CD4-positive, alpha-beta T cell treated with Interleukin-10 for 1 hour (primary cell): ENCODE measurements at places on chromosomes 16 and 17.

DNA sequence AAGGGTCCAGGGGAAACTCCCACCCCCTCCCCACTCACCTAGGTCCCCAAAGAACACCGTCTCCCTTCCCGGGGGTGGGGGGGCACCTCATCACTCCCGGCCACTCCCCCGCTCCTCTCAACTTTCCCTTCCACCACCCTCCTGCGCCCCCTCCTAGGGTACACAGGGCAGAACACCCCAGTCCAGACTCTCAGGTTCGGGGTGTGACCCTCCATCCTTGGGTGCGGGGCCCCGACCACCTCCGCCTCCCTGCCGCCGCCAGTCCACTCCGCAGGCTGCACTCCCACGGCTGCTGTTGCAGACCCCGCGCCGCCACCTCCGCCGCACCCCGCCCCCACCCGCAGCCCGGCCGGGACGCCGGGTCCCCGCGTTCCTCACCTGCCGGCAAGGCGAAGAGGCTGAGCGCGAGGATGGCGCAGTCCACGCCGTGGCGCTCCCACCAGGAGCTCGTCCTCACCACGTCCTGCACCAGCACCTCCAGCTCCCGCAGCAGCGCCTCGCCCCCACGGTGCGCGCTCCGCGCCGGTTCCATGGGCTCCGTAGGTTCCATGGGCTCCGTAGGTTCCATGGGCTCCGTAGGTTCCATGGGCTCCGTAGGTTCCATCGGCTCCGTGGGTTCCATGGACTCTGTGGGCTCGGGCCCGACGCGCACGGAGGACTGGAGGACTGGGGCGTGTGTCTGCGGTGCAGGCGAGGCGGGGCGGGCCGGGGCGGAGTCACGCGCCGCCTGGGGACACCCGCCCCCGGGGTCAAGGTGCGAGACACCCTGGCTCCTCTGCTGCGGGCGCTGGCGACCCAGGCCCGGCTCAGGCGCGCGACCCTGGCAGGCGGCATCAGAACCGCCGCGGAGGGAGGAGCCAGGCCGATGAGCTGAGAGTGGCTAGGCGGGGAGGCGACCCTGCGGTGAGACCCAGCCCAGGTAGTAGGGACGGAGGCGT, at the start of gene FADS6:
TSS of gene FADS6 (minus strand) at position 660 of the 938 bp plus-strand sequence. CDS start at position 622, 38 bp downstream.
- peak; percentile 7 for DNase-seq

- no peak for DNase-seq
These were observed 724.2 kb upstream of the CDH8 start for GRCh38 chr16:62760398-62760797.

DNA sequence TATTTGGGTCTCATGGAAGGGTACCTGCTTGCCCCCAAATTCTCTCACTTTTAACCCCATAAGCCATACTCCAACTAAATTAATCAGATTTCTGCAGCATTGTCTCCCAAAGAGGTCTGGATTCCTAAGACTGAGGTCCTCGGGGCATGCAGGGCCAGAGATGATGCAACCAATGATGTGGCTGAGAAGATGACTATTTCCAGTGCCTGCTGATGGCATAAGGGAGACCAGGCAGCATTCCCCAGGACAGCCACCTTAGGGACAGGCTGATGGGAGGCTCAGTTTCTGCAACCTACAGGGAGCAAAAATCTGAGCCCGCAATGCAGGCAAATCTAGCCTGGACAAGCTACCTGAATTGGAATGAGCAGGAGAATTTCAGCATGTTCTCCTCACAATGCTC, 76.8 kb upstream of the ASIC2 start:
- DNase-seq, result no peak

GRCh38 chr17:21530311-21530710, 154.2 kb downstream of the KCNJ12 start:
- no peak for DNase-seq

- no peak for DNase-seq
These were observed 32.3 kb upstream of the TAOK1 start for GRCh38 chr17:29357821-29358232.

DNA sequence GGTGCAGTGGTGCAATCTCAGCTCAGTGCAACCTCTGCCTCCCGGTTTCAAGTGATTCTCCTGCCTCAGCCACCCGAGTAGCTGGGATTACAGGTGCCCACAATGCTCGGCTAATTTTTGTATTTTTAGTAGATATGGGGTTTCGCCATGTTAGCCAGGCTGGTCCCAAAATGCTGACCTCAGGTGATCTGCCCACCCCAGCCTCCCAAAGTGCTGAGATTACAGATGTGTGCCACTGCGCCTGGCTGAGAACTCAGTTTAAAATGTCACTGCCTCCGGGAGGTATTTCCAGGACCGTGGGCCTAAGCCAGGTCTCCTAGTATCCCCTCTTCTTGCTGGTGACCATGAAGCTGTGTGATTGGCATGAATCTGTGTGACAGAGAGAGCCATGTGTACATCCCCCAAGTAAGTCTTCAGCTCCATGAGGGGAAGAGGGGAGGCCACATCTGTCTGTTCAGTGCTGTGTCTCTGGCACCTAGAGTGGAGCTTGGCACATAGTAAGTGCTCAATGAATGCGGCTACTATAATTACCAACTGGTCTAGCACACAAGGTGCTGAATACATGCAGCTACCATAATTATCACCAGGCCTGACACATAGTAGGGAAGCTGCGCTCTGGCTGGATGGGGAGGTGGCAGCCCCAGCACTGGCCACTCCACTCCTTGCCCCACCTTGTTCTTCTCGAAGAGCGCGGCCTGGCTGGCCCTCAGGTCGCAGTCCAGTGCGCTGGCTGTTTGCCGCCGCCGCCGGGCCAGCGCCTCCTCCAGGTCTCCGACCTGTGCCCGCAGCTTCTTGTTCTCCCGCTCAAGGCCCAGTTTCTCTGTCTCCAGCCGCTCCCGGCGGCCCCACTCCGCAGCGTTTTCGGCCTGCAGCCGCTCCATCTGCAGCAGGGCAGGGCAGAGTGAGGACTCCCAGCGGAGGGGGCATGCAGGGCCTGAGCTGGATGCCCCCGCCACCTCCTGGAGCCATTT, 18.7 kb downstream of the CCDC102A start:
- DNase-seq, result no peak

DNA sequence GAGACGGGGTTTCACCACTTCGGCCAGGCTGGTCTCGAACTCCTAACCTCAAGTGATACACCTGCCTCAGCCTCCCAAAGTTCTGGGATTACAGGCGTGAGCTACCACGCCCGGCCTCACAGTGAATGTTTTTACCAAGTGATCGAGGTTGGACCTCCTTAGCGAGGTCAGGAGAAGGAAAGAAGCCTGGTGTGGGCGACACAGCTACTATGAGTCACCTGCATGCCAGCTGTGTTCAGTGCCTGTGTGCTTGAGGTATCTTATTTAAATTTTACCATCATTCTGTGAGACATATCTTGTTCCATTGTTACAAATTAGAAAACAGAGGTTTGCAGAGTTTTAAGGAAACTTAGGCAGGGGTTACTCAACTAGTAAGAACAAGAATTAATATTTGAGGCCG, 174.8 kb upstream of the DYNLRB2 start:
- no peak for DNase-seq

- DNase-seq, result no peak
These were observed 265.2 kb downstream of the CBLN1 start for GRCh38 chr16:49016461-49016860.

DNA sequence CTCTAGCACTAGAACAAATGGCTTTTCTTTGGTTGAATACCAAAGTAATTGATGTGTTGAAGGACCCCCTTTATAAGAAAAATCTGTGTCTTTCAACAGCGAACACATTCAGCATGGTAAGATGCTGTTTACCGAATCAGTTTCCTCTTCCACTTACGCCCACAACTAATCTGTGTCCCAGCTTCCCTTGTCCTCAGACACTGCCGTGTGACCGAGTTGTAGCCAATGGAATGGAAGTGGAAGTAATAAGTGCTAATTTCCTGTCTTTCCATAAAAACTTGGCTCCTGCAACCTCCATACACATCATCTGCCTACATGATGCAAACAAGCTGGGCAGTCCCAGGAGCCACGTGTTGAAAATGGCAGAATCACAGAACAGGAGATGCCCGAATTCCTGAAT, 10.4 kb downstream of the CDIPT start:
- no peak for DNase-seq
